ENCODE measurements at places on chromosomes 5 and 9. TPM values are rescaled to one million over a fixed set of nuclear protein-coding genes. Genes with fewer than 3 reads are reported as not detected.

The DRD1 gene
- 4.7 TPM for total RNA-seq

The DEPDC1B gene
- 9.3 TPM for total RNA-seq

The CFAP77 gene
- not detected for total RNA-seq

The LHX2 gene
- total RNA-seq: 106 TPM

The PCDHGA8 gene
- total RNA-seq: 5.4 TPM

The SURF6 gene
- total RNA-seq: 14.8 TPM

The PGM5 gene
- total RNA-seq: 3.4 TPM

The CAVIN4 gene
- total RNA-seq: 11.8 TPM

The WDR70 gene
- 36.9 TPM for total RNA-seq

The RNF180 gene
- total RNA-seq: 48.9 TPM

The LCN6 gene
- not detected for total RNA-seq

The OR1Q1 gene
- total RNA-seq: not detected

The PCDHGB7 gene
- 14.8 TPM for total RNA-seq
